ENCODE measurements at places on chromosomes 2 and 18.

GRCh38 chr2:26678035-26678434, 14.5 kb upstream of the KCNK3 start:
- no peak for DNase-seq

DNA sequence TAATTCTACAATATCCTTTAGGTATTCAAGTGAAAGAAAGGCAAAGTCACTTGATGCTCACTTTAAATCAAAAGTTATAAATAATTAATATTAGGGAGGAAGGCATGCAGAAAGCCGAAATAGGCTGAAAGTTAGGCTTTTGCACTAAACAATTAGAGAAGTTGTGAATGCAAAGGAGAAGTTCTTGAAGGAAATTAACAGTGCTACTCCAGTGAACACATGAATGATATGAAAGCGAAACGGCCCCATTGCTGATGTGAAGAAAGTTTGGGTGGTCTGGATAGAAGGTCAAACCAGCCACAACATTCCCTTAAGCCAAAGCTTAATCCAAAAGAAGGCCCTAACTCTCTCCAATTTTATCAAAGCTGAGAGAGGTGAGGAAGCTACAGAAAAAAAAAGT, 103.1 kb upstream of the CXCR4 start:
- no peak for DNase-seq

GRCh38 chr18:37419315-37419714, 146.3 kb downstream of the CELF4 start:
- no peak for DNase-seq

GRCh38 chr18:12452784-12453183, 45.1 kb downstream of the PRELID3A start:
- no peak for DNase-seq

- no peak for DNase-seq
These were observed 96.7 kb downstream of the DGKD start for GRCh38 chr2:233450864-233451575.
